ENCODE measurements at places on chromosomes 11 and 22. TPM values are rescaled to one million over a fixed set of nuclear protein-coding genes. Genes with fewer than 3 reads are reported as not detected.

- H3K27me3 ChIP-seq: no peaks in the 10 kb centered on the region
- no peak overlapping the region for H3K4me3 ChIP-seq
- H3K4me1 ChIP-seq: no peaks in the 10 kb centered on the region
- DNase-seq: no peak
These were observed 72.5 kb downstream of the FBLN1 start for GRCh38 chr22:45575173-45575572.

- DNase-seq: peak; percentile 14
- peaks cover 12% of the 10 kb centered on the region for H3K4me1 ChIP-seq
- no peaks in the 10 kb centered on the region for H3K36me3 ChIP-seq
These were observed 5.5 kb downstream of the KIAA0930 start for GRCh38 chr22:45235101-45235777.

DNA sequence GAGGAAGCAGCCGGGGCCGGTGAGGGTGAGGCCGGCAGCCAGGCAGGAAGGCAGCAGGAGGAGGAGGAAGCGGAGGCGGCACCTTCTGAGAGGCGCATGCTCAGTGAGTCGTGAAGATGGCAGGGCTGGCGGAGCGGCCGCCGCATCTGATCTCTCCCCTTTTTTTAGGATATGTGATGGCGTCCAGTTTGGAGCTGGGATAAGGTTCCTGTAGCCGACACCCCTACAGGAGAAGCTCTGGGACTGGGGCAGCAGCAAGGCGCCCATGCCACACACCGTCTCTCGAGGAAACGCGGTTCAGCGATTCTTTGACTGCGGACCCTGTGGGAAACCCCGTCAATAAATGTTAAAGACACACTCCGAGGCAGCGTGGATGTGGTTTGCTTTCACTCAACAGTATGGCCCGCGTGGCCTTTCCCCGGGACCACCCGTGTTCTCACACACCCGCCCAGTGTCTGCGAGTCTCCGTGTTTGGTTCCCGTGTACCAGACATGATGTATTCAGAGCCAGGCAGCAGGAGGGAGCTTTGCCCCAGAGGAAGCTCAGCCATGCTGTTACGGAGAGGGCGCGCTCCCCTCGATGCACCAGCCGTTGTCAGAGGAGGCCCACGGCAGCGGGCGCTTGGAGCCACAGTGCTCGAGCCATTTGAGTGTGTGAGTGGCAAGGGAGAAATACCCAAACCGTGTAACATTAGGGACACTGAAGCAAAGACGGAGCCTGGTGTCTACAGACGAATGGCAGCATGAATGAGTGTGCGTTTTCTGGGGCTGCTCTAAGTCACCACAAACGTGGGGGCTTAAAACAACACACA lies 27.7 kb upstream of the PARVB start:
- H3K4me3 ChIP-seq: peak overlapping the region; percentile 56
- DNase-seq: peak; percentile 41
- H3K36me3 ChIP-seq: peaks cover 5% of the 10 kb centered on the region
- peak overlapping the region; percentile 70 for H3K27ac ChIP-seq

- H3K4me3 ChIP-seq: peak overlapping the region; percentile 14
- peaks cover 45% of the 10 kb centered on the region for H3K4me1 ChIP-seq
- no peaks in the 10 kb centered on the region for H3K27me3 ChIP-seq
These were observed 12.3 kb downstream of the LTBP3 start for GRCh38 chr11:65545853-65546216.

DNA sequence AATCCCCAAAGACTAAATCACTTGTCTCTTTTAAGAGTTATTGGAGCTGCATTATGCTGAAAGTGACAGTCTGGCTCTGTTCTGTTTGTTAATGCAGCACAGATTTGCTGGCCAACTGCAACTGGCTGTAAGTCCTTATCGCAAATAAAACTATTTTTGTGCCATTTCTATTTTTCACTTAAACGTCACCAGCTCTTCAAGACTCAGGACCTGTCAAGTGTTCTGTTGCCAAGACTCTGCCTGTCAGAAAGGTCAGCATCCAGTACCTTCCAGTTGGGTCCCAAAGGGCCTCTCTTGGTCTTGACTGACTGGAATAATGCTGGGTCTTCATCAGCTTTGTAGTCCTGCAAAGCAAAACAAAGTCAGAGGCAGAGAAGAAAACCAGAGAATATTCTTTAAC lies 45.6 kb downstream of the PITPNB start:
- H3K27ac ChIP-seq: no peak overlapping the region
- H3K4me1 ChIP-seq: peaks cover 23% of the 10 kb centered on the region
- H3K27me3 ChIP-seq: no peaks in the 10 kb centered on the region
- DNase-seq: no peak

DNA sequence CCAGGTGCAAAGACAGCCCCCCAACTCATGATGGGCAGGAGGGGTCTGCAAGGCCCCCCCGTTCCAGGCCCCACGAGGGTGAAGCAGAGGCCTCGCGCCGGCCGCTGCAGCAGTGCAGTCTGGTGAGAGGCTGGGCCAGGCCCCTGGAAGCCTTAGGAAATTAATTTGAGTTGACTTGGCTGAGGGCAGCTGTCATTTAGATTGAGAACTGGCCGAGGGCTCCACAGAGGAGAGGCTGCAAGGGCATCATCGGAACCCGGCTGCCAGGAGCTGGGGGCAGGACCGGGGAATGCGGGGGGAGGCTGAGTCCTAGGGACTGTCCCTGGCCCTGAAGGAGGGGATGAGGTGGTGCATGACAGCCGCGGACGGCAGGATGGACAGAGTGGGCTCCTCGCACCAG lies 39.9 kb downstream of the MN1 start:
- no peaks in the 10 kb centered on the region for H3K27me3 ChIP-seq
- no peaks in the 10 kb centered on the region for H3K36me3 ChIP-seq
- H3K4me3 ChIP-seq: no peak overlapping the region
- no peaks in the 10 kb centered on the region for H3K4me1 ChIP-seq
- no peak for DNase-seq

GRCh38 chr22:35510481-35510934 lies 30.1 kb upstream of the RASD2 start:
- H3K27me3 ChIP-seq: no peaks in the 10 kb centered on the region
- H3K36me3 ChIP-seq: no peaks in the 10 kb centered on the region
- no peak overlapping the region for H3K4me3 ChIP-seq
- H3K27ac ChIP-seq: no peak overlapping the region

DNA sequence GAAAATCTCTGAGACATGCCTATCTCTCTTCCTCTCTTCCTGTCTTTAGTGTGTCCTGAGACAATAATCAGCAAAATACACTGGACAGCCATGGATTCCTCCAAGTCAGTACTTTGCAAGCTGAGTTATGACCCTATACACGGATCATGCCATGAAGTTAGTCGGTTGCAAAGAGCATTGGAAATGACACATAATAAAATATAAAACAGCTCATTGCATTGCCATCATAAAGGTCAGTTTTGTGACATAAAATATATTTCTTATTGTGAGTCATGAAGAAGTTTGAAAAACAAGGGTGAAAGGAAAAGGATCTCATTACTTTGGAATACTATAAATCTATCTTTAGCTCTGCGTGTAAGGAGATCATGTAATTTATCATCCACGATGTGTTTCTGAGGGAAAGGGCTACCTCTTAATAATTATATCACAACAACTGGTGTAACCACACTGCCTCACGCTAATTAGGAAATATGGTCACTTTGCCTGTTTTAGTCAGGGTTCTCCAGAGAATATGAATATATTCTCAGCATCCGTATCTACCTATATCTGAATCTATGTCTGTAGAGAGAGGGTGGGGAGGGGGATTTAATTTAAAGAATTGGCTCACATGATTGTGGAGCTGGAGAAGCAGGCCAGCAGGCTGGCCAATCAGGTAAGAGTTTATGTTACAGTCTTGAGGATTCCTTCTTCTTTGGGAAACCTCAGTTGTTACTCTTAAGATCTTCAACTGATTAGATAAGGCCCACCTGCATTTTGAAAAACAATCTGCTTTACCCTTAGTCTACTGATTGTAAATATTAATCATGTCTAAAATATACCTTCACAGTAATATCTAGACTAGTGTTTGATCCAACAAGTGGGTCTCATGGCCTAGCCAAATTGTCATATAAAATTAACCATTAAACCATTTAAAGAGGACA lies 198.8 kb downstream of the FAT3 start:
- no peak overlapping the region for H3K4me3 ChIP-seq
- H3K27ac ChIP-seq: no peak overlapping the region
- H3K36me3 ChIP-seq: no peaks in the 10 kb centered on the region
- no peak for DNase-seq

GRCh38 chr11:76119032-76119431 lies 87.3 kb downstream of the WNT11 start:
- H3K27ac ChIP-seq: no peak overlapping the region
- no peak for DNase-seq
- H3K36me3 ChIP-seq: no peaks in the 10 kb centered on the region
- no peaks in the 10 kb centered on the region for H3K4me1 ChIP-seq
- no peaks in the 10 kb centered on the region for H3K27me3 ChIP-seq

DNA sequence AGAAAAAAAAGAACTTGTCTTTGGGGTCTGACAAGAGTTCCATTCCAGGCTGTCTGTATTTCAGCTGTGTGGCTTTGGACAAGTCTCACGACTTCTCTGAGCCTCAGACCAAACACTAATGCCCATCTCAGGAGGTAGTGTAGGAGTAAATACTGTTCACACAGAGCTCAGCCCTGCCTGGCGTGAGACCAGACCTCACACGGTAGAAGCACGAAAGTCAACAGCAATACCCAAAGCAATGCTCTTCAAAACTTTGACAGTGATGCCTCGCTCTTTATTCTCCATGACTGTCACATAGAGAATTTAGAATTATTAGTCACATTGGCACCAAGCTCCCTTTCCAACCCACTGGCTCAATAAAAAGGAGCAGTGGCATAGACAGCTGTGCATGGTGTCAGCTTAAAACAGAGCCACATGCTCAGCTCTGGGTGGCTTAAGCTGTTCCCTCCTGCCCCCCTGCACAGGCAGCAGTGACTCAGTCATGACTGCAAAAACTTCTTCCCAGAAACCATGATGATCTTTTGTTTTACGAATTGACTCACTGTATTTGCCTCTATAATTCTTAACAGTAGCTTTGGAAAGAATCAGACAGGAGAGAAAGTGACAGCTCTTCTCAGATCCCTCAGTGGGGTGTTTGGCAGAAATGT lies 74.0 kb upstream of the PHF21B start:
- H3K27ac ChIP-seq: no peak overlapping the region
- H3K27me3 ChIP-seq: no peaks in the 10 kb centered on the region
- H3K36me3 ChIP-seq: no peaks in the 10 kb centered on the region
- no peaks in the 10 kb centered on the region for H3K4me1 ChIP-seq

GRCh38 chr22:25845985-25846745 lies 104.2 kb downstream of the MYO18B start:
- no peak overlapping the region for H3K4me3 ChIP-seq
- no peak for DNase-seq
- no peaks in the 10 kb centered on the region for H3K4me1 ChIP-seq
- H3K36me3 ChIP-seq: no peaks in the 10 kb centered on the region
- no peak overlapping the region for H3K27ac ChIP-seq
- H3K27me3 ChIP-seq: no peaks in the 10 kb centered on the region

GRCh38 chr11:119709638-119710346 lies 19.2 kb downstream of the NECTIN1 start:
- H3K36me3 ChIP-seq: no peaks in the 10 kb centered on the region
- no peak for DNase-seq
- no peaks in the 10 kb centered on the region for H3K4me1 ChIP-seq

- H3K4me3 ChIP-seq: no peak overlapping the region
- no peaks in the 10 kb centered on the region for H3K27me3 ChIP-seq
- H3K4me1 ChIP-seq: peaks cover 13% of the 10 kb centered on the region
- H3K36me3 ChIP-seq: peaks cover 14% of the 10 kb centered on the region
These were observed 62.7 kb downstream of the SPECC1L start for GRCh38 chr22:24333301-24333700.

DNA sequence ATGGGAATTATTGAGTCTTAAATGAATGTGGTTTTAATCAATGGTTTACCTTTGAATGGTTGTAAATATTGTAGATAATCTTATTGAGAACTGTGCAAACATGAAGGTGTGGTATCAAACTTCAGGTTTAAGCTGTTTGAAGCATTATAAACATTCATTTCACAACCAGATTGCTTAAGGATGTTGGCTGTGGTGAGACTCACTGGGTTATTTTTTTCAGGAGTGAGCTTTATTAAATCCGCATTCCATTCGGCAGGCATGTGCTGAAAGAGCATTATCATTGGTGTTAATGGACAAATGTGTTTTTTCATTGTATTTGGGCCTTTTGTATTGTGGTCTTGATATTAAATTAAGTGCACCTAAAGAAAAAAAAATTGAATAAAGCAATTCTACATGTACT lies 9.7 kb downstream of the MMP3 start:
- H3K36me3 ChIP-seq: no peaks in the 10 kb centered on the region
- no peak overlapping the region for H3K27ac ChIP-seq
- no peak overlapping the region for H3K4me3 ChIP-seq
- no peaks in the 10 kb centered on the region for H3K4me1 ChIP-seq

DNA sequence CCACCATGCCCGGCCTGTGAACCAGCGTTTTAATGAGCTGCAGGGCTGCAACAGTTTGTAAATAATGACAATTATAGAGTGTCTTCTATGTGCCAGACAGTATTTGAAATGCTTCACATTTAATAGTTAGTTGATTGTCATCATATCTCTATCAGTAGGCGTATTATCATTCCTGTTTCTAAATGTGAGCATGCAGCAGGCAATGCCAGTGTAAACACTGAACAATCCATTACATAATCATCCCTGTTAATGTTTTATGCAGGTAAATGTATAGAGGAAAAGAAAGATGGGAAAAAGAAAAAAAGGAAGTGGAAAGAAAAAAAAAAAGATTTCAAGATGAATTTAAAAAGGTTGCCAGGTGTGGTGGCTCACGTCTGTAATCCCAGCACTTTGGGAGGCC lies 52.3 kb downstream of the ZBTB44 start:
- H3K4me1 ChIP-seq: no peaks in the 10 kb centered on the region
- no peaks in the 10 kb centered on the region for H3K36me3 ChIP-seq
- no peak for DNase-seq
- H3K27ac ChIP-seq: no peak overlapping the region
- no peaks in the 10 kb centered on the region for H3K27me3 ChIP-seq

- H3K27me3 ChIP-seq: no peaks in the 10 kb centered on the region
- H3K4me1 ChIP-seq: no peaks in the 10 kb centered on the region
- H3K4me3 ChIP-seq: no peak overlapping the region
These were observed 21.1 kb downstream of the PHF21B start for GRCh38 chr22:44988671-44989070.

DNA sequence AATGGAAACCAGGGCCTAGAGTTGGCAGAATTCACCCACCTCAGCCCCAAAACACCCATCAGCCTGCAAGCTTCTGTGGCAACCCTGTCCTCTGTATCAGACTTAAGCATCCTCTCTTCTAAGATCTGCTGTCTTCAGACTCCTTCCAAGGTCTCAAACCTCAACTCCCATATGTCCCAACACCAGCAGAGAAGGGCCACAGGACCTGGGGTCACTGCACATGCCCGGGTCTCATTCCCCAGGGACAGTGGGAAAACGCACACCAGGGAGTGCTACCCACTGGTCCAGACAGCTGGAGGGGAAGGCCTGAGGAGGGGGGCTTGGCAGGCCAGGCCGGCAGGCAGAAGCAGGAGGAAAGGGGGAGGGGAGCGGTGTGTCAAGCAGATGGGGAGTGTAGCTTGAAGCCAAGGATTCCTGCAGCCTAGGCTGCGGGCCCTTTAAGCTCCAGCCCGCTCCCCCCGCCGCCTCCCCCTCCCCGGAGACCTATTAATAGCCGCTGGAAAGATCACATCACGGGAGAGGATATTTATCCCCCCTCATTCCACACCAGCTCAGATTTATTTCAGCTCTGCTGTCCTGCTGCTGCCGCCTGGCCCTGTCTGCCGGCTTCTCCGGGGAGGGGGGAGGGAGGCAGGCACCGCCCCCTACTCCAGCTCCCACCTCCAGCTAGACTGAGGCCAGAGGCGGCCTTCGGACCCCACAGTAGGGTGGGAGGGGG lies 16.7 kb downstream of the BCL9L start:
- H3K27ac ChIP-seq: peak overlapping the region; percentile 96
- no peak overlapping the region for H3K4me3 ChIP-seq
- H3K36me3 ChIP-seq: peaks cover 28% of the 10 kb centered on the region
- H3K4me1 ChIP-seq: peaks cover 44% of the 10 kb centered on the region
- no peaks in the 10 kb centered on the region for H3K27me3 ChIP-seq

The KRTAP5-11 gene
- not detected for total RNA-seq

The KAT5 gene
- total RNA-seq: 113 TPM

The OR51L1 gene
- total RNA-seq: not detected

The SMTNL1 gene
- total RNA-seq: not detected

Data from naive thymus-derived CD4-positive, alpha-beta T cell (primary cell).